GM12878 (cell line): ENCODE measurements at places on chromosomes 16 and 17. TPM values are rescaled to one million over a fixed set of nuclear protein-coding genes. Genes with fewer than 3 reads are reported as not detected.

GRCh38 chr16:52372313-52372712, 174.6 kb downstream of the TOX3 start:
- no peak for DNase-seq

Gene CCL3
- 189 and 197 TPM in 2 replicates for total RNA-seq

DNA sequence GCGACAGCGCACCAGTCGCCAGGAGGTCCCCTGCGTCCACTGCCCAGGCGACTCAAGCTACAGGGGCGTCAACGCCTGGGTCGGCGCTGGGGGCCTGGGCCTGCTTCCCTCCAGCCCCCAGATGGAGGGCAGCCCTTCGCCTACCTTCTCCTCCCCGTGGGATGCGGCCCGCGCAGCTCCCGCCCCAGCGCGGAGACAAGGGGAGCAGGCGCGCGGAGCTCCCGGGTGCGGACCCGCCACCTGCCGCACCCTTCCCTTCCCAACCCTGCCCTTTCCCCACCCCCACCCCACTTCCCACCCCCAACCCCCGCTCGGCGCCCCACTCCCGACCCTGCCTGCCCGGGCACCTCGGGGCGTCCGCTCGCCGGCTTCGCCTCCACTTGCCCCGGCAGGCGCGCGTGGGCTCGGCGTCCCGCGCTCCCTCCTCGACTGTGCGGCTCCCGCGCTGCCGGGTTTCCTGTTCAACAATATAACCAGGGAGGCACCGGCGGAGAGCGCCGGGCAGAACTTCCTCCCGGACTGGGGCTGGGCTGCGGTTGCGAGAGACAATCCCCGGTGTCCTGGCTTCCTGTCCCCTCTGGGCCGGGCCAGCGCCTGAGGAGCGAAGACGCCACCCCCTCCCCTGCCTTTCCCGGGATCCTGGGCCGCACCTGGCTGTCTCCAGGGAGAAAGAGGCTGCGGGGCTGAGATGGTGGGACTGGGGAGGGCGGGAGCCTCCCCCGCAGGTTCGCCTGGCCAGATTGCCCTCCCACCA, at the start of gene ARHGAP27:
ARHGAP27 (minus strand) TSS at position 466 of the 754 bp plus-strand sequence. CDS start 2,591 bp downstream, outside the sequence.
- no peak for DNase-seq

DNA sequence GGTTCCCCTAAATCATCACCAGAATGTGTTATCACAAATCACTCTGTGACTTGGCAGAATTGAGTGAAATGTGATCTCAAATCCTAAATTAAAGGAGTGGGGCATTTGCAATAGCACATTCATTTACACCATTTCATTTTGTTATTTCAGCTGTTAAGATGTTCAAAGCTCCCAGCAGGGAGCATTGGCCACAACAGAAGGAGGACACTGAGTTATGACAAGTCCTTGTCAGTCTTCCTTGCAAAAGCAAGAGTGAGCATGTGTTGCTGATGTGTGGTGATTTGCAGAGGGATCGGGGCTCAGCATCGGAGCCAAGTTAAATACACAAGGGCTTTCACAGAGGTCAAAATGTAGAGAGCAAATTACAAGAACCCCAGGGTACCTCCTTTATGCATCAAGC, 372.2 kb upstream of the CDH5 start:
- DNase-seq = no peak

DNA sequence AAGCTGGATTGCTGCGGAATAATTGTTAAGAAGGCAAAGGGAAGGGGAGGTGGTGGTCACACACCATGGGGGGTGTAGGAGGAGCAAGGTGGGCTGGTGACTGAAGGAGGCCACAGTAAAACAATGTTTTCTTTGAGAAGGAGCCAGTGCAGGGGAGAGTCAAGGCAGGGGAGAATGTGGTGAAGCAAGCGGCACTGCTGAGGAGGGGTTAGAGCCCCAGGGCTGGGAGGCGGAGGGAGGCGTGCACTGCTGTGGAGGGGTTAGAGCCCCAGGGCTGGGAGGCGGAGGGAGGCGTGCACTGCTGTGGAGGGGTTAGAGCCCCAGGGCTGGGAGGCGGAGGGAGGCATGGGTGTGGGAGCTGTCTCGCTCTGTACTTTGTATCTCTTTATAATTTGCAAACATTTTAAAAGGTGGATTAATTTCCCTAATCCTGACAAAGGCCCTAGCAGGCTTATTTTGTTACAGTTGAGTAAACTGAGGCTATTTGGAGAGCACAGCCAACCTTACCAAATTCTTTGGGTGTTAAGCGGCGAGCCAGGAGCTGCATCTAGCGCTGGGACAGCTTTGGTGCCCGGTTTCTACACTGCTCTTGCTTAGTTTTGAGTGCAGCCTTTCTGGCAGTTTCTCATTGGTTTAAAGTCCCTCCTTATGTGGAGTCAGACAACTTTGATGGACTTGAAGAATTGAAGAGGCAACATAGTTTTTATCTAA, 20.9 kb downstream of the RPTOR start:
- DNase-seq = no peak

DNA sequence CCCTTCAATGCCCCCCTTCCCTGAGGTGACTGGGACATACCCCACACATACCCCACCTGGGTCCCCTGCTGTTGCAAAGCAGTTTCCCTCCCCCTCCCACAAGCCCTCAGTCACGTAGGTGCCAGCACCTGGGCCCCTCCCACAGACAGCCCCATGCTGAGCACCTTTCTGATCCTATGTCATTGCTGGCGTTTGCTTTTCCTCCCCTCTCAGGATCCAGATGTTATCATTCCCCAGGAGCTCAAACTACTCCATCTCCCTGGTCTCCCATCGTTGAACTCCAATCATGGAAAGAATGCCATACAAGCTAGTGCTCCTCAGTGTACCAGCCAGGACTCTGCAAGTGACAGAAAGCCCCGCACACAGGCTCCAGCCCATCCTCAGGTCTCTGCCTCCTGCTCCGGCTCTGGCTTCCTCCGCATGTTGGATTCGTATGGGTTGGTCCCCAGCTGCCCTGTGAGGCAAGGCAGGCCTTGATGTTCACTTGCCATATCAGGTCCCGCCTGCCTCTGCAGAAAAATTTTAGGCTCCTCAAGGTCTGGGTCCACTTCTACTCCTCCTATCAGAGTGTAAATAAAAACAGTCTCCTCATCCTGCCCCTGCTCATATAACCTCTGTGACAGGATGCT, 31.4 kb upstream of the MED9 start:
- no peak for DNase-seq

- no peak for DNase-seq
These were observed 11.9 kb upstream of the AURKB start for GRCh38 chr17:8222380-8222629.

DNA sequence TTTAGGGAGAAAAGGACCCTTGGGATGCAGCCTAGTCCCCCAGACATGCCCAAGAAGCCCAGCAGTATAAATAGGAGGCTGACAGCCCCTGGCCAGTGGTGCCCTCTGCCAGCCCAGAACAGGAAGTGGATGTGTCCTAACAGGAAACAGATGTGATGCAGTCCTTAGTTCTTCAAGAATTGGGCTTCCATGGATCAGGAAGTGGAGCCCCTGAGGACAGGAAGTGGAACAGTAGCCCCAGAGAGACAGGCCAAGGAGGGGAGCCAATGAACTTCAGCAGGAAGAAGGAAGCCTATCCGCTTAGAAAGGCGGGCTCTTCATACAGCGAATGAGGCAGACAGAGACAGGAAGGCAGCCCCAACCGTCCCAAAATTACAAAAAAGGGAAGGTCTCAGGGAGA, 7.2 kb downstream of the CTF1 start:
- DNase-seq = no peak

- DNase-seq = no peak
These were observed 76.0 kb downstream of the RAP1GAP2 start for GRCh38 chr17:2872282-2872681.

Gene C17orf107
- 0.16 and 0.46 TPM in 2 replicates for total RNA-seq

Gene LRRC45
- 24.9 and 27.7 TPM in 2 replicates for total RNA-seq

- DNase-seq = no peak
These were observed 284.6 kb downstream of the C16orf95 start for GRCh38 chr16:87032554-87032953.

Gene FOXL1
- total RNA-seq = not detected in 2 replicates
